ENCODE measurements at places on chromosomes 5 and 9.

- no peak for DNase-seq
These were observed 31.0 kb upstream of the PHF24 start for GRCh38 chr9:34927061-34927460.

GRCh38 chr9:122056484-122056883, 36.6 kb downstream of the TTLL11 start:
- no peak for DNase-seq

DNA sequence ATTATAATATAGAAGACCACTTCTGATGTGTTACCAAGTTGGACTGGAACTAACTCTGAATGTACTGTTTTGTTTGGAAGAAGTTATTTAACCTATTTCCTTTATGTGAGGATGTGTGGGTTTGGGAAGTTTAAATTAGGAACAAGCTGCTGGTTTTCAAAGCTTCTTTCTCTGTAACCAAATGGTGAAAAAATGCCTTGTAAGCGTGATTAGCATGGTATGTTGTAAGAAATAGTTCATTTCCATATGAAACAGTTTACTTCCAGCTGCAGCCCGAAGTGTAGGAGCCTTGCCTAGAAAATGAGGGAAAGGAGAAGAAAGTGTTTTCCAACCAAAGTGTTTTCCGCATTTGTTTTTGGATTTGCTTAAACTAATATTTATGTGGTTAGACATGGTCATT, 36.0 kb downstream of the TTC1 start:
- no peak for DNase-seq

GRCh38 chr5:133918316-133918715, 50.1 kb downstream of the C5orf15 start:
- no peak for DNase-seq

Data from psoas muscle (tissue), 8 donors.